ENCODE measurements at places on chromosomes 1 and 21.

DNA sequence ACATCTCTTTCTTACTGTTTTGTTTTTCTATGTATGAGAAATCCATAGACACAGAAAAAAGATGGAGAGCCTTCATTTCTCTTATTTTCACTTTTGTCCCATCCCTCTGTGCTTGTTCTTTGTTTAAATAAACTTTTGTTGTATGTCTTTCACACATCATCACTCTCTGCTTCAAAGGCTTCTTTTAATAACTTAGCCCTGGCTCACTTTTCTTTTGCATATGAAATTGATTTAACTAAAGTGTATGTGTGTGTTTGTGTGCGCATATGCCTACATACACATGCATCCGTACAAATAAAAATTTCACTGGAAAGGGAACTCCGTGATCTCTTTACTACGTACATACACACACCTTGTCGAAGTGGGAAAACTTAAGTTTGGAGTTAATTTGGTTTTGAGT is 168.6 kb downstream of the NFIA start:
- DNase-seq, result no peak

DNA sequence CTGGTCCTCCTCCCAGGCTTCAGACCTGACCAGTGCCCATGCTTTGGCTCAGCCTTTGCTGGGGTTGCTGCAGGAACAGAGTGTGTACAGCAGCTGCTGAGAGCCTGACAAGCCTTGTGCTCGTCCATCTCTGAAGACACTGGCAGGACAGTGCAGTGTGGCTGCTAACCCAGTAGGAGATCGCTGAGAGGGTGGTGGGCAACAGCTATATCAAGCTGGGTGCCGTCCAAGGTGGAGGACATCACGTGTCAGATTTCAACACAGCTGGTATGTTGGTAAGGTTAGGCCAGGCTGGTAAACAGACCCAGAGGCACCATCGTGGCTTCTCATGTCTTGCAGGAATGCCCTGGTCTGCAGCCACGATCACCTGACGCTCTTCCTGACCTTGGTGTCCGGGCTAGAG is 17.9 kb upstream of the SLC25A34 start:
- DNase-seq, result no peak

GRCh38 chr1:118984086-118984721 is 3.9 kb downstream of the TBX15 start:
- DNase-seq, result no peak

DNA sequence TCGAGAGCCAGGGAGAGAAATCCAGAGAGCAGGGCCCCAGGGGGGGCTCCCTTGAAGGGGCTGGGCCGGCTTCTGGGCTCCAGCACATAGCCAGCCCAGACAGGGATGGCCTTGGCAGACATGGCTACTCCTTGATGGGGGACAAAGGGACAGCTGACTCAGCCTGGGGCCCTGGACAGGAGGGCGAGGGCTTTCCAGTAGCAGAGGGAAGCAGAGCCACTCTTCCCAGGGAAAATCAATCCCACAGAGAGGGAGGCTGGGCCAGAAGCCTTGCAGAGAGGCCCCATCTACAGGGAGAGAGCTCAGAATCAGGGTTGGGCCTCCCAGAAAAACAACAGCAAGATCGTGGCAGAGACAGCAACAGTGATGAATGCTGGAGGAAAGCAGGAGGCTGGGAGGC is 15.6 kb downstream of the IGFN1 start:
- DNase-seq, result no peak

DNA sequence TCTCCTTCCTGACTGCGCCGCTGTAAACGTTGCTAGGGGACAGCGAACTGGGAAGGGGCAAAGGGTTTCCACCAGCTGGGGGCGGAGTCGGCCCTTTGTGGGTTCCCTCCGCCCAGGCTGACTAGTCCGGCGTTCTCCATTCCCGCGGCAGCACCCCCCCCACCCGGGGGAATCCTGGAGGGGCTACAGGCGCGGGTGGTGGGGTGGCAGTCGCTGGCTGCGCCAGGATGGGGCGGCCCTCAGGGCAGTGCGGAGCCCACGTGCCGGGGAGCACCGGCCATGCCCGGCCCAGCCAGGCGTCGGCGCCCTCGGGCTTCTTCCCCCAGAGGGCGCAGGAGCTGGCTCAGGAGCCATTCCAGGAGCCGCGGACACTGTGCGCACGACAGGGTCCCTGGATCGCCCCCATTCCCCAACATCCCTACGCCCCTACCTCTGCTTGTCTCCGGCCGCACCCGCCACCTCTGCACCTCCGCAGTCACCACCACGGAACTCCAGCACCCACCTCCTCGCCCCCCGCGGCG is 476 bp downstream of the BATF3 start:
- no peak for DNase-seq

DNA sequence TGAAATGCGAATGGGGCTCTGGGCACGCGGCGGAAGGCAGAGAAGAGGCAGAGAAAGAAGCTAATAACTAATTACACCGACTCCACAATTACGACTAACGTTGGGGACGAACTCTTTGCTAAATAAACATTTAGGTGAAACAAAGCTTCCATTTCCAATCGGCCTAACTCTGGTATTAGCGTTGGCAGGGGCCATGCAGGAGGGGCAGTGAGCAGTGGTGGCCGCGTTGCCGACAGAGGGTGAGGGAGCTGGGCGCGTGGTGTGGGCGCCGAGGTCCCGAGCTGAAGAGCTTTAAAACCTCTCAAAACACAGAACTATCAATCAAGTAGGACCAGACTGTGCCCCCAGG is 553 bp upstream of the NDUFV3 start:
- DNase-seq, result no peak

Measured in AG04449 (cell line).